ENCODE measurements at places on chromosomes 16 and 17. TPM values are rescaled to one million over a fixed set of nuclear protein-coding genes. Genes with fewer than 3 reads are reported as not detected.

DNA sequence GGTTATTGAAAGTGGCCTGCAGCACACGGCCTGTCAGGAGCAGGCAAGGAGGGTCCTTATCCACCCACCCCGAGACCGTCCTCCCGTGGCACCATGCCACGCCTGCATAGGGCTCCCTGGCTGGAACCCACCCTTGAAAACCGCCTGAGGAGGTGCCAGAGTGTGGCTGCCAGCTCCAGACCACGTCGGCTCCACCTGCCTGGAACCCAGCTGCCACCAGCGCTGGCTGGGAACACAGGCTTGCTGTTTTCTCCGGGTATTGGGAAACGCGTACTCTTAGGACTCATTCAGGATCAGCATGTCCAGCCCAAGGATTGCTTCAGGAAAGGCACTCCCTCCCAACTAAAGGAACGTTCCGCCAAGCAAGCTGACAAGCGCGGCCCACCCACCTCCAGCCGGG is 6.7 kb downstream of the ARL16 start:
- DNase-seq: no peak

DNA sequence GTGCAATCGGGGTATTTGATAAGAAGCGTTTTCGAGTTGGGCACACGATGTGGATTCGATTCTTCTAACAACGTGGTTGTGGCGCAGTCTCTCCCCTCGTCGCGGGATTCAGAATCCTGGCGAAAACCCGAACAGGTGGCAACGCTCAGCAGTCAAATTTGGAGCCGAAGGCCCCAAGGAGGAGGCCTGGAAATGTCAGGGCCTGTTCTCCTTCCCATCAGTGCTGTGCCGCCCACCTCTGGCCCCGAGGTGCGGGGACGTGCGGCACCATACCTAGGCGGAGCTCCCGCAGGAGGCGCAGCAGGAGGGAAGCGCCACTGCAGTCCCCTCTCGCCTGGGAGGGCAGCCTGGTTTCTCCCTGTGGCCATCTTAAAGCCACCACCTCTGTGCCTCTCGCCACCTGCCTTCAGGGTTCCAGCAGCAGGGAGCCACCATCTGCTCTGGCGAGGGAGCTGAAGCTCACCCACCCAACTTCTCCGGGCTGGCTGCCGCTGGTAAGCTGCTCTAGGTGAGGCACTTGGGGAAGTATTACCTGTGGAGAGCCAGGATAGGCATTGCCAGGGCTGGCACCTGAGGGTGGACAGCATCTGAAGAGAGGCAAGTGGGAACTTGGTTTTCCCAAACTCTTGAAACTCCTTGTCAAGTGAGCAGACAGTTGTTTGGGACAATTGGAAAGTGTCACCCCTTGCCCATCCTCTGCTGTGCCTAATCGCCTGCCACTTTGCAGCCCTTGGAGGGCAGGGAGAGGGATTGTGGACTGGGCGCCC is 2.6 kb upstream of the AATF start:
- DNase-seq: no peak

GRCh38 chr17:8176998-8177731 is 985 bp upstream of the TMEM107 start:
- no peak for DNase-seq

DNA sequence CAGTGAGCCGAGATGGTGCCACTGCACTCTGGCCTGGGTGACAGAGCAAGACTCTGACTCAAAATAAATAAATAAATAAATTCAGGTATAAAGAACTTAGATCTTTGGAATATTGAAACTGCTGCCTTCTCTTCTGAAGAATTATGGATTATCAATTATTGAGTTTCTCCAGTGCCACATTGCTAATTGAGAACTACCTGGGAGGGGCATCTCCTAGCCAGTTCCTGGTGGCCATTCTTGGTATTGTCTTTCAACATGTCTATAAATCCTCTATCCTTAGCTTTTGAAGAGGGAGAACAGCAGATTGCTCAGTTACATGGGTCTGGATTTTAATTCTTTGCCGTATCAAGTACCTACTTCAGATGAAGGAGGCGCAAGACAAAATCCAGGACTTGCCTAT is 29.2 kb downstream of the CALCOCO2 start:
- peak; percentile 15 for DNase-seq

GRCh38 chr16:49834531-49835151 is 21.3 kb downstream of the ZNF423 start:
- peak; percentile 17 for DNase-seq

The WNT9B gene
- not detected for total RNA-seq

- DNase-seq: no peak
These were observed 8.6 kb downstream of the ADGRG5 start for GRCh38 chr16:57551057-57551456.

- no peak for DNase-seq
These were observed 81.7 kb downstream of the LMF1 start for GRCh38 chr16:888901-889570.

DNA sequence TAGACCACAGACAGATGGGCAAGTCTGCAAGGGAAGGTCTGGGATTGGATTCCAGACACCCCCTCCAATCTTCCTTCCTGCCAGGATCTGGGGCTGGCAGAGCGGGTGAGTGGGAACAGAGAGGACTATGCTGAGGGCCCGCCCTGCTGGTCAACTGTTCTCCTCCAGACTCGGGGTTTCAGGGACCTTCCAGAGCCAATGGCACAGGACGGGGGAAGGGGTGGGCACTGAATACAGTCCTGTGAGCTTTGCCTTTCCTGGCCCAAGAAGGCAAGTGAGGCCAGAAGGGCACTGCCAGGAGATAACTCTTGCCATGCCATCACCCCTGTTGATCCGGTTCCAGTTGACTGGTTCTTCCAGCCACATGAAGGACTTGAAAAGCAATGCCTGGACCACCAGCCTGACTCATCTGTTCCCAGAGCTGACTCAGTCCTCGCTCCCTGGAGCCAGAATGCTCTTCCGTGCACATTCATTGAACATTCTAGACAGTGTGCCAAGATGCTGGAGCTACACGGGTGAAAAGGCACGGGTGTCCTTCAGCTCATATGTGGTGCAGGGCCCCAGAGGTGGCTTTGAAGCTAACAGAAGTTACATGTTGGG is 533 bp upstream of the MEFV start:
- DNase-seq: peak; percentile 79

The GRAP gene
- total RNA-seq: not detected

DNA sequence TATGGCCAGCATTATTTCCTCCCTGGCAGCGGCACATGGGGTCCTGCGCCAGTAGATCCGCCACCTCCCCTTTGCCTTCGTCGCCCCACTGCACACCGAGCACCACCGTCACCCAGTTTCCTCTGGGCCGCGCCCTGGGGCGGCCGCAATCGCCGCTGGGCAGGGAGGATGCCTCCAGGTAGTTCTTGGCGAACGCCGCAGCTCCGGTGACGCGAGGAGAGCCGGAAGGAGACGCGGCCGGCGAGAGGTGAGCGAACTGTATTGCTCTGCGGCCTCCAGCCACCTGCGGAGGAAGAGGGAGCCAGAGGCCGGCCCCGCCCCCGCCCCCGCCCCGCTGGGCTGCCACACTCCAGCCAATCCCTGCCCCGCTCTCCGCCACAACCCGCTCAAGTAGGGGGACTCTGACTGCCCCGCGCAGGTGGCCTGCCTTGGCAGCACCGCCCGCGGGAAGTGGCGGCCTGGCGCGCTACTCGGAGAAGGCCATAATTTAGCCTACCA is 11.8 kb upstream of the SLFN13 start:
- DNase-seq: no peak

DNA sequence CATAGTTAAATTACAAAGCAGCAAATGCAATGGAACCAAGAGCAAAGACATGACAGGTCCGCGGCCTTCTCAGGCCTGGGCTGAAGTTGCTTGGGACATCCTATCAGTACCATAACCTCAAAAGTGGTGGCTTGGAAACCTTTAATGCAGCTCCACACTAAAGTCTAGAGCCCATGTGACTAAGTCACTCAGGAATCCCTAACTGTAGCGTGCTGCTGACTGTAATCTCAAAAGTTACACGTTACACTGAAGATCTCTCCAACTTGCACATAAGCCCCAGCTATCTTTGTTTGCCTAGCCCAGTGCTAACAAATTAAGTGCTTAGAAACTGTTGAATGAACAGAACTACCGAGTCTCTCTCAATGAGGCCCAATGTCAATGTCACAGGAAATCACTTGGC is 27.8 kb downstream of the NUP88 start:
- DNase-seq: no peak

DNA sequence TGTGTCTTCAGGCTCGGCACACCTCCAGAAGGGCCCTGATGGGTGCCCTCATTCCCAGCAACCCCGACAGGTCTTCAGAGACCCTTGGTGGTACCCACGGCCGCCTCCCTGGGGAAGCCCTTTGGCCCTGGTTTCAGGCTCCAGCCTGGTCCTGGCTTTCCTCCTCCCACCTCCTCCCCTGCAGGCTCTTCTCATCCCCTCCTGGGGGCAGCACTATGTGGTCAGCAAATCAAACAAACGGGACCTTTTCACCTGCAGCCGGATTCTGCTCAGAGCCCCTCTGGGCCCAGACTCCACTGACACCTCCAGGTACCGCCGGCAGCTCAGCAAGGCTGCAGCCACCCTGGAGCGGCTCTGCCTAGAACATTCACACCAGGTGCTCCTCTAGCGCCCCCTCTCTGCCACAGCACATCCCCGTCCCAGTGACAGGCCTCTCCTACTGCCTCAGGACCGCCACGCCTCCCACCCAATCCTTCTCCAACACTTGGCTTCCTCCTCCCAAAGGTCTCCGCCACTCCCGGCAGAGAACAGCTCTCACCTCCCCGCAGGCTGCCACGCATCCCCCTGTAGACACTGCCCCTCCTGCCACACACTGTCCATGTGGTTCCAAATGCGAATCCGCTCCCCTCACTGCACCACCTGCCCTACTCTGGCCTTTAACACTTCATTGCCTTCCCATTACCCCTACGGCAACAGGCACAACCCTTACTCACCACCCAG is 12.0 kb downstream of the CORO7 start:
- peak; percentile 62 for DNase-seq

The CRHR1 gene
- not detected for total RNA-seq

- DNase-seq: peak; percentile 85
These were observed 9.2 kb upstream of the TNFRSF13B start for GRCh38 chr17:16980813-16981731.

GRCh38 chr16:57603115-57604024 is 25.1 kb upstream of the ADGRG1 start:
- no peak for DNase-seq

DNA sequence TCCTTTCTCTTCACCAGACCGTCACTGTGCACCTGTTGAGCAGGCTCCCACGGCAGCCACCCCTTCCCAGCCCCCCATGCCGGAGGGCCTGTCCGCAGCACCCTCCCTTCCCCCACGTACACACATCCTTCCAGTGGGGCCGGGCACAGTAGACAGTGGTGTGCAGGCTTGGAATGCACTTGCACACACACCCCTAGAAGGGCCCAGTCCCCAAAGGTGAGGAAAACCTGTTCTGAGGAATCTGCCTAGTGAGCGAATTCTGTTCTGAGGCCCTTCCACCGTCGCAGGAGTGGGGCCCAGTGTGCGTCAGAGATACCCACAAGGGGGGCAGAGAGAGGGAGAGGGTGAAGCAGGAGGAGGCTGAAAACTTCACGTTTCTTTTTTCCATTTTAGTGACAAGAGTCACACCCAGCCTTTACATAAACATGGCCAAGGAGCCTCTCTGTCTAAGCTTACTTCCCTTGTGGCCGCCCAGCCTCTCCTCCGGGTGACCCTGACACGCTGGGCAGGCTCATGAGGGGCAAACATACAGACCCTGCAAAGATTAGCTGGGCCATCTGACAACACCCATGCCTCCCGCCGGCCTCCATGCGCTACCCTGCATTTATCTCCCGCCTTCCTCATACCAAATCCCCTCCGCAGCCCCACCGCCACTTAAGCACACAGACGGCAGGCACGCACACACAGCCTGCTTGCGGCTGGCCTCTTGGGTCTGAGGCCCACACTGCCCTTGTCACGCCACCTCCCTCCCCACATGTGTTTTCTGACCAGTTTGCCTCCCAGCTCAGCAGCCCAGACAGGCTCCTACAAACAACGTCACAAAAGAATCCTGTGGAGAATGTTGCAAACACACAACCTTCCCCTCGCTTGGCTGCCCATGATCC is 1.8 kb downstream of the ZBTB4 start:
- DNase-seq: peak; percentile 92

GRCh38 chr16:88669980-88670379 is 7.1 kb upstream of the MVD start:
- peak; percentile 58 for DNase-seq

The GHDC gene
- 25.0 TPM for total RNA-seq

GRCh38 chr17:16976725-16977550 is 5.0 kb upstream of the TNFRSF13B start:
- no peak for DNase-seq

The SSTR5 gene
- total RNA-seq: not detected

The OR1D5 gene
- not detected for total RNA-seq

The ZSCAN10 gene
- total RNA-seq: not detected

DNA sequence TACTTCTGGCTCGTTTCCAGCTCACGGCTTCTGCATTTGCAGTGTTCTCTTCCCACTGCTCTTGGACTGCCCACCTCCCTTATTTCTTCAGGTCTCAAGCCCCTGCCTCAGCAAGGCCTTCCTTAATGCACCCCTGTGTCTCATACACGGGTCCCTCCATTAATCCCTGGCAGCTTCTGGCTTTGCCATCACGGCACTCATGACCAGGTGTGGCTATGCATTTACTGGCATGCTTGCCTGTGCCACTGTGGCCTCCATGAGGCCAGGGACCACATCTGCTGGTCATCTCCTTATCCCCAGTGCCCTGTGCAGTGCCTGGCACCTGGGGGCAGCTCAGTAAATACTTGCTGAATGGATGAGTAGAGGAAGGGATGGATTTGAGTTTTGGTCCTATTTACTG is 114.1 kb downstream of the C16orf78 start:
- DNase-seq: no peak

The KRTAP16-1 gene
- not detected for total RNA-seq

- no peak for DNase-seq
These were observed at the start of gene GFAP for GRCh38 chr17:44915321-44915726. GFAP (minus strand) TSS chr17:44915500; CDS start chr17:44915486, 14 bp downstream.

All from GM23248 (cell line).